BE2C (cell line): ENCODE measurements at places on chromosomes 2 and 18.

DNA sequence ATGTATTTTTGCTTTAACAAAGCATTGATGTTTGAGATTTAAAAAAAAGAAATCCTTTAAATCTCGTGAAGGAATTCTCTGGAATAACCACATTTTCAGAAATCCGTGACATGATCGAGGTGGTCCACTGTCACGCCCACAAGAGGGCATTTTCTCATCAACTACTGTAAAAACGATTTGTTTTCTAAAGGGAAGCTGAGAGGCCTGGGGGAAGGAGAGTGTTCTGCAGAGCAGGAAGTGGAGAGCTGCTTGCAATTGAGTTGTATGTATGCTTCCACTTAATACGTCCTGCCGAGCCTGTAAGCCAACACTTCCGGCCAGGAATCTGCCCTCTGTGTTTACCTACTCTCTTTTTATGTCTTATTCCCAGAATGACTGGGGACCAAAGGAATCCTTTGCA is 19.4 kb downstream of the KLHL29 start:
- DNase-seq = peak; percentile 73

GRCh38 chr2:172726172-172726735 is 9.4 kb upstream of the RAPGEF4 start:
- DNase-seq = no peak

GRCh38 chr18:5285326-5285725 is 10.2 kb downstream of the ZBTB14 start:
- peak; percentile 64 for DNase-seq

DNA sequence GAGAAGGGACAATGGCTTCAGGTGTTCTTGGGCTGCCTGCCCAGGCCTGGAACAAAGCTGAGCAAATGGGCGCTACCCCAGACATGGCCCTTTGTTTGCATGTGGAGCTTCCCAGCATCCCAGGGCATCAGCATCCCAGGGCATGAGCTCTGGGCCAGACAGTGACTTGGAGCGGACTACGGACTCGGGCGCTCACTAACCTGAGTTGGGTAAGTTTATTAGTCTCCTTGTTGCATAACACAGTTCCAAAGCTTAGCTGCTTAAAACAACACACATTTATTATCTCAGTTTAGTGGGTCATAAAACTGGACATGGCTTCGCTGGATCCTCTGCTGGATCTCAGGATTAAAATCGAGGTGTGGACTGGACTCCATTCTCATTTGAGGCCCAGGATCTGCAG is 35.8 kb downstream of the MC2R start:
- no peak for DNase-seq

GRCh38 chr2:196927376-196928225 is 1.1 kb upstream of the PGAP1 start:
- no peak for DNase-seq

DNA sequence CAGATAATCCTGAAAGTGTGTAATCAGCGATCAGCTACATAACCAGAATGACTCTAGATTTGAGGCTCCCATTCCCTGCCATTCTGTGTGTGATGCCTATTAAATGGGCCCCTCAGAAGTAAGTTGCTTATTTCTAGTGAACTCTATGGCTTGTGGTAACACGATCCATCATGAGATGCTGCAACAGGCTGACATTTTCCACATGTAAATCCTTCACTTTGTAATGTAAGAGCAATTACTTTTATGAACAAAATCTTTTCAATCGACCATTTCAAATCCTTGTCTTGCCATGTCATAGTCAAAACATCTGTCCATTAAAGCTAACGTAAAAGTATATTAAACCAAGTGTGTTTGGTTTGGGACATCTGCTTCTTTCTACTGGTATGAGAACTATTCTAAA is 175.9 kb upstream of the ETAA1 start:
- DNase-seq = no peak

DNA sequence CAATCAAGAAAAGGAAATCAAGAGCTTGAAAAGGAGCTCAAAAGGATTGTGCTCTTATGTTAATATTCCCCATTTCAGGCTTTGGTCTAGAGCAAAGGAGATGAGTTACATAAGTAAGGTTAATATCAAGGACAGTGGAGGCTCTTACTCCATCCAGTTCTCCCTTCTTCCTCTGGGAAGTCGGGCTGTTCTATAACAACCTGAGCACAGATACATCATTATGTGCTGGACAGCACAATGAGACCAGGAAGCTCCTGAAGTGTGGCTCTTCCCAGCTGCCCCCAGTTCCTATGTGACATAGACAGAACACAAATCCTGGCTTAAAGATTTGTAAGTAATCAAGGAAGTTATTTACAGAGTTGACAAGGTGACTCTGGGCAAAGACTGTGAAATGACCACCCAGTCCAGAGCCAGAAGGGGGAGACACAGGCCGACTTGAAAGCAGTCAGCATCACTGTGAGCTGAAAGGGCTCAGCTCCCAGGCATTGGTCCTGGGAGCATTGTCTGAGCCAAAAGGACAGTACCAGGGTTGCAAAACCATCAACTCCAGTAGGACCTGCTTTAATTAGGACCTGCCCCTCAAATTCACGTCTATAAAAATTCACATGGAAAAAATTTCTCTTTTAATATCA is 917.6 kb upstream of the ACVR2A start:
- DNase-seq = peak; percentile 7

DNA sequence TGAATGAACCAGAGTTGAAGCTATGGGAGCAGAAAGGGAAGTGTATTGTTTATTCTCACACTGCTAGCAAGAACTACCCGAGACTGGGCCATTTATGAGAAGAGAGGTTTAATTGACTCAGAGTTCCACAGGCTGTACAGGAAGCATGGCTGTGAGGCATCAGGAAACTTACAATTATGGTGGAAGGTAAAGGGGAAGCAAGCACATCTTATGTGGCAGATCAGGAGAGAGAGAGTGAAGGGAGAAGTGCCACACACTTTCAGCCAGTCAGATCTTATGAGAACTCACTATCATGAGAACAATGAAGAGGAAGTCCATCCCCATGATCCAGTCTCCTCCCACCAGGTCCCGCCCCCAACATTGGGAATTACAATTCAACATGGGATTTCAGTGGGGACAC is 383.2 kb upstream of the SLC14A2 start:
- no peak for DNase-seq

DNA sequence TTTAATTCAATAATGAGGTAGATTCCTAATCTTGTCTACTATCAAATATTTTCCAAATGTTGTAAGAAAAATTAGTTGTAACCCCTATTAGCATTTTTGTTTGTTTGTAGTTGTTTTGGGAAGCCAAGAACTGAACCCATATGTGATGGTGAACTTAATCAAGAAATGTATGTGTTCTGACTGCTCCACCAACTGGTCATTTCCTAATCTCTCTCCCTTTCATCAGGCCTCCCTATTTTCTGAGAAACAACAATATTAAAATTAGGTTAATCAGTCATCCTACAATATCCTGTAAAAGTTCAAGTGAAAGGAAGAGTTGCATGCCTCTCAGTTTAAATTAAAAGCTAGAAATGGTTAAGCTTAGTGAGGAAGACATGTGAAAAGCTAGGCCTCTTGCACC is 504.0 kb downstream of the EPHA4 start:
- no peak for DNase-seq

DNA sequence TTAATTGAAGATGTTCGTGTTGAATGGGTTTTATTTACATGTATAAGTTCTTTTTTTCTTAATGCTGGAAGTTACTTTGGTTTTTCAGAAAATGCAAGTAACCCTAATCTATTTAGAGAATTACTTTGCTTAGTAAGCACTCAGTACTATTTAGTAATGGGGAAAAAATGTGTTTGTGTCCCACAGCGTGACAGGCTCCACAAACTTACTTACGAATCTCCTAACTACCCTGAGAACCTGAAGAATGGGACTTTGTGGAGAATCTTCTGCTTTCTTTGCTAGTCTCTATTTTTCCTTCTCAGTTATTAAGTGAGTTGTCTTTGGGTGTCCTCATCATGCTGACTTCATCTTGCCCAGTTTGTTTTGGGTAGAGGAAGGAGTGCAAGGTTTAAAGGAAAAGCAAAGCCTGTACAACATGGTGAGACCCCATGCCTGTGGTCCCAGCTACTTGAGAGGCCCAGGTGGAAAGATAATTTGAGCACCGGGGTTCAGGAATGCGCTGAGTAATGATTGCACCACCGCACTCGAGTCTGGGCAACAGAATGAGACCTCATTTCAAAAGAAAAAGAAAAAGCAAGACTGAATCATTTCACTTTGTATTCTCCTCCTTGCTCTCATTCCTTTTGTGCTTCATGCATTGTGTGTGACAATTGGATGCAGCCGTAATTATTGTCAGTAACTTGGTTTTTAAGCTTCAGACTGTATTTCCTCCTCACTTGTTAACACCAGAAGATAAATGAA is 10.2 kb downstream of the NEDD4L start:
- no peak for DNase-seq

DNA sequence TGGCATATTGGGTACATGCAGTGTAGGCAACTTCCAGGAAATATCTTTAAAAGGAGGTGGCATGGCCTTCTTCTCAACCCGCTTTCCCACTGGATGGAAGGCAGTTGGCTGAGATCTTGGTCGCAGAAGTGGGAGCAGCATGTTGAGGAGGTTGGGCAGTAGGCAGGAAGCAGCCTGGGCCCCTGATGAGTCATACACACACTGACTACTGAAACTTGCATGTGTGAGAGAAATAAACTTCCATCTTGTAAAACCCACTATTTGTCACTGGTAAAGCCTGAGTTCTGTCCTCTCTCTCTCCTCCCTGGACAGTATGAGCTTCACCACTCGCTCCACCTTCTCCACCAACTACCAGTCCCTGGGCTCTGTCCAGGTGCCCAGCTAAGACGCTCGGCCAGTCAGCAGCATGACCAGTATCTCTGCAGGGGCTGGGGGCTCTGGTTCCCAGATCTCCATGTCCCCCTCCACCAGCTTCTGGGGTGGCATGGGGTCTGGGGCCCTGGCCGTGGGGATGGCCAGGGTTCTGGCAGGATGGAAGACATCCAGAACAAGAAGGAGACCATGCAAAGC is 233.8 kb upstream of the SPRED2 start:
- DNase-seq = no peak

DNA sequence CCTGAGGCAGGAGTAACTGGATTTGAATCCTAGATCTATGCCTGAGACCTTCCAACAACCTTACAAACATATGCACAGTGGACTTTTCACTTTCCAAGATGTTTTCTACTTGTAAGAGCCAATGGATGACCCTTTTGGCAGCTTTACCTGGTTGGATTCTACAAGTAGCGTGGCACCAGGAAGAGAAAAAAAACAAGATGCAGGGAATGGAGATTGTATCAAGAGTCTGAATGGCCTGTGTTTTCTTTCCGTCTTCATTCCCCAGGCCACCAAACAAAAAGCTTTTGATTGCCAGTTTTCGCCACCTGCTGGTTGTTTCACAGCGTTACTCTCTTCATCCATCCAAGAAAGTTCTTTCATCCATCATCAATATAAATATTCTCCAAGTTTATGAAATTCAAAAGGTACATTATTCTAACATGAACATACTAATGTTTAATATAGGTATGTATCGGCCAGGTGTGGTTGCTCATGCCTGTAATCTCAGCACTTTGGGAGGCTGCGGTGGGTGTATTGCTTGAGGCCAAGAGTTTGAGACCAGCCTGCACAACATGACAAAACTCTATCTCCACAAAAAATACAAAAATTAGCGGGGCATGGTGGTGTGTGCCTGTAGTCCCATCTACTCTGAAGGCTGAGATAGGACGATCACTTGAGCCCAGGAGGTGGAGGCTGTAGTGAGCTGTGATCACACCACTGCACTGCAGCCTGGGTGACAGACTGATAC is 3.5 kb upstream of the BCL2 start:
- peak; percentile 52 for DNase-seq

GRCh38 chr2:54903736-54904554 is 146.3 kb downstream of the RTN4 start:
- peak; percentile 50 for DNase-seq

- DNase-seq = no peak
These were observed 202.4 kb upstream of the SIX2 start for GRCh38 chr2:45211636-45212035.

DNA sequence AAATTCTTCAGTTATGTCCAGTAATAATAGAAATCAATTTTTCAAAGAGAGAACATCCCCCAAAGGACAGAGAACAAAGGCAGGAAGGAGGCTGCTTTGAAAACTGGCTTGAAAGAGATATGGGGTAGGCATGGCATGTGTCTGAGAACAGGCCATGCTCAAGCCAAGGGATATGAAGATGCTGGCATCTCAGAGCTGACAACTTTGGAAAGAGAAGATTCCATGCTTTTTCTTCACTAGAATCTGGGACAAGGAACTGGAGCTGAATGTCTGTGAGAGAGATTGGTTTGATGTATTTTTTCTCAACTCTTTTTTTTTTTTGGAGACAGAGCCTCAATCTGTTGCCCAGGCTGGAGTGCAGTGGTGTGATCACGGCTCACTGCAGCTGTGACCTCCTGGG is 139.8 kb upstream of the DLX2 start:
- DNase-seq = no peak

- no peak for DNase-seq
These were observed 24.5 kb upstream of the GIGYF2 start for GRCh38 chr2:232672588-232672987.

- no peak for DNase-seq
These were observed 22.8 kb downstream of the CRACDL start for GRCh38 chr2:98912957-98913915.

DNA sequence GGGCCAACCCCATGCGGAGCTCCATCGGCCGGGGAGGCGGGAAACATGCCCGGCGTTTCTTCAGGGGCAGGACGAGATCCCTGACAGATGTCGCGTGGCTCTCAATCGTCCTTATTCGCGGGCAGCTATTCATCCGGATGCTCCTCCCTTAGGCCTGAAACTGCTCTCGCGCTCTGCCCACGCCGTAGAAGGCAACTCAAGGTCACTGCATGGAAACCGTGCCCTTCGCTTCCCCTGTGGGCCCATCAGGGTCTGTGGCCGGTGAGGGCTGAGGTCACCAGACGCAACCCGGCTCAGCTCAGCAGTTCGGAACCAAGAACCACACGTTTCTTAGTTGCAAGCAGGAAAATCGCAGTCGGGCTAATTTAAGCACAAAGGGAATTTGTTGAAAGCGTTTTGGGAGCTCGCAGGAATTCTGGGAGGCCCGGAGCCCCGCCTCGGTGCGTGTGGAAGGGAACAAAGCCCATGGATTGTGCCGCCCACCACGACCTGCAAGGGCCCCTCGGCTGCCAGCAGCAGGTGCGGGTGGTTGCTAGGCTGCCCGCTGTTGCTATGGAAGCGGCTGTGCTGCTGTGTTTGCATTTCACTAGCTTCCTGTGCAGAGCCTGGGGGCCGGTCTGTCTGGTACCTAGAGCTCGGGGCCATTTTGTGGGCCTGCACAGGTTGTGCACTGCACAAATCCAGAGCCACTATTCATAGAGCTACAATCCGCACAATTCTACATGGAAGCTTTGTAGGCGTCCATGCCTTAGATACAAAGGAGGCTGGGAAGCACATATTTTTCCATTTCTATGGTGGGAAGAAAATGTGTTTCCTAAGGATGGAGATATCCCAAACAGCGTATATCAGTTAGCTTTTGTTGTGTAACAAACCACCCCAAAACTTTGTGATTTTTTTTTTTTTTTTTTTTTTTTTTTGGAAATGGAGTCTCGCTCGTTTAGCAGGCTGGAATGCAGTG is 6.0 kb upstream of the ALLC start:
- peak; percentile 94 for DNase-seq

DNA sequence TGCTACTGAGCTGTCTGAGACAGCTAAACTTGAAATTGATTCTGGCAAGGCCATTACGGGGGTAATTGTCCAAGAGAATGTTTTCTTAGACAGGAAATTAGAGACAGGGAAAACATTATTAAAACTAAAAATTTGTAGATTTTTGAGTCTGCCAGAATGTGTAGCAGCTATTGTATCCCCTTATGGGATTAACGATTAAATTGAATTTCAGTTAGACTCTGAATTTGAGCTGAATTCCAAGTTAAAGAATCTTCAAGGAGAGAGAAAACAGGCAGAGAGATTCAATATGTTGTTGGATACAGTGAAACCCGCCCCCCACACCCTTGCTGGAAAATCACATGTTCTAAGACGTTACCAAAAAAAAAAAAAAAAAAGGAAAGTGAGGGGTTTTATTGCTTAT is 32.7 kb upstream of the CCDC68 start:
- no peak for DNase-seq
